ENCODE measurements at places on chromosomes 7 and 10.

- DNase-seq, result no peak
These were observed 47.5 kb downstream of the INHBA start for GRCh38 chr7:41655426-41655825.

DNA sequence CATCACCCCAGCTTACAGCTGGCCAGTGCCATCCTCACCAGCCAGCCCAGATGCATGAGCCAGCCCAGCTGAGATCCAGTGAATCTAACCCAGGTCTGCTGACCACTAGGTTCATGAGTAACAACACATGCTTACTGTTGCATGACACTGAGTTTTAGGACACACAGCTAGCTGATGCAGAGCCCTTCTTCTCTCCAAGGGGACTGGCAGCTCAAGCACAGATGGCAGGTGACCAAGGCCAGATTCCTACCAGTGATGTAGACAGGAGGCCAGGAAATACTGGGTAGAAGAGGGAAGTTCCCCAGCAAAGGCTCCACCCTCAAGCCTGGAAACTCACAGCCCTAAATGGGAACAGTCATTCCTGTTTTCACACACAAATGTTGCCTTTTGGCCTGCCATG lies 236.6 kb downstream of the GRID1 start:
- DNase-seq, result no peak

DNA sequence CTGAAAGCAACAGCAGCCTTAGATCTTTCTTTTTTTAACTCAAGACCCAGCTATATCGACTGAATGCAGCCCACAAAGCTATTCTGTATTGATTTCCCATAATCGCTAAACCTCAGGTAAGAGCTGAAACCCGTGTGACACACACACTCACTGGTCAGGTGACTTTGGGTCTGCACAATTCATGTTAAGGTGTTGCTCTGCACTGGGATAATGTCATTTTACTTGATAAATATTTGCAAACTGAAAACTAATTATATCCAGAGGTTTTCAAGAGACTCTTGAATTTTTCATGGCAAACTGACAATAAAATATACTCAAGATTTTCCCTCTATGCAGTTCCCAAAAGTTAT lies 33.1 kb downstream of the SCRN1 start:
- no peak for DNase-seq

GRCh38 chr7:41709621-41710020 lies 6.7 kb upstream of the INHBA start:
- DNase-seq, result no peak

DNA sequence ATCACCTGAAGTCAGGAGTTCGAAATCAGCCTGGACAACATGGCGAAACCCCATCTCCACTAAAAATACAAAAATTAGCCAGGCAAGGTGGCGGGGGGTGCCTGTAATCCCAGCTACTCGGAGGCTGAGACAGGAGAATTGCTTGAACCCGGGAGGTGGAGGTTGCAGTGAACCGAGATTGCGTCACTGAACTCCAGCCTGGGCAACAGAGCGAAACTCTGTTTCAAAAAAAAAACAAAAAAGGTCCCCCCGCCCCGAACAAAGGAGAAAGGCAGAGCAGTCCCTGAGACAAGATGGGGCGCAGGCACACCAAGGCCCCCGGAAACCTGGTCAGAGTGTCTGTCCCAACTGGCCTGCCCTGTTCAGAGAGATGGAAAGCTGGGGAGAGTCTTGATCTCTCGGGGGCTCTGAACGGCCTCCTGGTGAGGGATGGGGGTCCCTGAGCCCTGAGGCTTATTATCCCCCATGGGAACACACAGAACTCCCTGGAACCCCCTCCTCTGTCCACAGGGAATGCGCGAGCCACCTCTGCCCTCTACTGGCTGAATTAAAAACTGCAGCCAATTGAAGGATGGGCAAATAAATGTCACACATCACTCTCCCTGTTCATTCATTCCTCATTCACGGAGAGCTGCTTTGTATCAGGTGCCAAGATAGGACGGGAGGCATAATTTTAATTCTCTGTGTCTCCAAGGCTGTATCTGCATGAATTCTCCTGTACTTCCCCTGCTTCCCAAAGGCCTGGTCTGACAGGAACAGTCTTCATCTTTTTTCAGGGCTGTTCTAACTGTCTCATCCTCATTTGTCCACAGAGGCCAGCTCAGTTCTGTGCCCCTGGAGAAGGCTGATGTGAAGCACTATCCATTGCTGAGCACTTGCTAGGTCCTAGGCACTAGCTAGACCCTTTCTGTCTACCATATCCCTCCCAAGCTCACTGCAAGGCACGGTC lies 28.9 kb downstream of the MAT1A start:
- DNase-seq, result no peak

- DNase-seq, result no peak
These were observed 296.1 kb downstream of the CDK14 start for GRCh38 chr7:90892213-90892612.

- DNase-seq, result no peak
These were observed 31.7 kb downstream of the GPR22 start for GRCh38 chr7:107501593-107501992.

DNA sequence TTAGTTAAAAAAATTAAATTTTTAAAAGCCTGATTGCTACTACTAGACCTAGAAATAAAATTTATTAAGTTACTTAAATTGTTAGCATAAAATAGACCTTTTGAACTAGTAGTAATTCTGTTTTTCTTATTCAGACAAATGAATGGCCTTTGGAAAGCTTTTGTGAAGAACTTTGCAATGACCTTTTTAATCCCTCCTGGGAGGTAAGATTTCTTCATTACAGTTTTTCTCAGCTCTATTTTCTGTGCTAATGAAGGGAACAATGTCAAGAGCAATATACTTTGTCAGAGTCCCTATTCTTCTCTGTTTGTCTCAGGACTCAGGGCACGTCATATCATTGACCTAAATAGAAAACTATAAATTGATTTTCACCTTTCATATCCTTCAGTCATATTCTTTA lies 33.5 kb downstream of the BTAF1 start:
- no peak for DNase-seq

- DNase-seq, result no peak
These were observed 440.9 kb upstream of the POT1 start for GRCh38 chr7:125370502-125370901.

- DNase-seq, result no peak
These were observed 90.3 kb downstream of the FAM204A start for GRCh38 chr10:118251791-118252190.

DNA sequence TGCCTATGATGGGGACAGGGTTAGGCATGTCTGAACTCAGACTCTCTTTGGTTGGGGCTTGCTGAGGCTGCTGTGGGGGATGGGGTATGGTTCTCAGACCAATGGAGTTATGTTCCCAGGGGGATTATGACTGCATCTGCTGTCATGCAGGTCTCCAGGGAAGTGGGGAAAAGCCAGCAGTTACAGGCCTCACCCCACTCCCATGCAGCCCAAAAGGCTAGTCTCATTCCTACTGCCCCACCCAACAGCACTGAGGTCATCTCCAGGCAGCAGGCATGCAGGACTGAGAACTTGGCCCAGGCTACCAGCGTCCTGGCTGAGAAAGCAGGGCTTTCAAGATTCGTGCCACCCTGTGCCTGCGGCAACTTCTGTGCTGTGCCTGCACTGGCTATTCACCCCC lies 373.3 kb downstream of the HTR7 start:
- DNase-seq, result no peak

GRCh38 chr10:12470719-12471118 lies 121.4 kb downstream of the CAMK1D start:
- no peak for DNase-seq

DNA sequence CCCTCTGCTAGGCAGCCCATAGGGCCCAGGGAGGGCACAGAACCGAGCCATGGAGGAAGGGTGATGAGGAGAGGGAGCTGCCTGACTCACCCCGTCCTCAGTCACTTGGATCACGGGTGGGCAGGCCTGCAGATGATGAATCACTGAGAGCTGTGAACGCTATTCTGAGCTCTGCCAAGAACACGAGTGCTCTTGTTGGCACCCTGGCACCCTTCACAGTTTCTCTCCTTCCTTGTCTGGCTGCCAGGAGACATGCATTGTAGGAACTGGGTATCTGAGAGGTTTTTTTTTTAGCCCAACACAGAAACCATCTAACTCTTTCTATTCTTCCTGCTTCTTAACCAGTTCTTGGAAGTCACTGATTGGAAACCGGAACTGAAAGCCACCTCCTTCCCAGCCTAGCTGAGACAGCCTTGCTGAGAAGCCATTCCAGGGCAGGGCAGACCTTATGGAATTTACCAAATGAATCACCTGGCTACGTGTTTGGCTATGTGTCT lies 82.1 kb downstream of the SLC37A3 start:
- DNase-seq, result peak; percentile 31

DNA sequence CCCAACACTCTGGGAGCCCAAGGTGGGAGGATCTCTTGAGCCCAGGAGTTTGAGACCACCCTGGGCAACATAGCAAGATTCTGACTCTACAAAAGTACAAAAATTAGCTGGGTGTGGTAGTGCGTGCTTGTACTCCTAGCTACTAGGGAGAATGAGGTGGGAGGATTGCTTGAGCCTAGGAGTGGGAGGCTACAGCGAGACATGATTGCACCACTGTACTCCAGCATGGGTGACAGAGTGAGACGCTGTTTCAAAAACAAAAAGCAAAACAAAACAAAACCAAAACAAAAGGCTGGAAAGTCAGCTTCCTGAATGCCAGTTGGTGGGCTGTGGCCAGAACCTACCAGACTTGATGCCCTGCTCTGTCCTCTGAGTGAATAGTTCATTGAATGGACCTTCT lies 242.8 kb downstream of the PHTF2 start:
- DNase-seq, result no peak

DNA sequence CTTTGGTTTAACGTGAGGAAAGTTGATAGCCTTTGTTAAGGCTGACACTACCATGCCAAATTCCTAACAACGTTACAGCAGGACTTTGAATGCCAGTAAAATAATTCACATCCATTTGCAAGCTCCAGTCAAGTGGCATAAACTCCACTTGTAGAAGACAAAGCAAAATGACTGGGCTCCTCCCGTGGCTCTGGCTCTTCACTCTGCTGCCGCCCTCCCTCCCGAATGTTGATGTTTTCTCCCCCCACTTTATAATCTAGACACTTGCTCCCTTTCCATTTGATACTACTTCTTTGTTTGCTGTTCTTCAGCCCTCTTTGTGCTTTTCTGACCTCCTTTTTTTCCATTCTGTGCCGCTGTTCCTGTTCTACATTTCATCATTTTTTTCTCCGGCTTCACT lies 22.8 kb upstream of the ITGB8 start:
- no peak for DNase-seq

- no peak for DNase-seq
These were observed 102.0 kb downstream of the ADAM12 start for GRCh38 chr10:126286256-126286780.

DNA sequence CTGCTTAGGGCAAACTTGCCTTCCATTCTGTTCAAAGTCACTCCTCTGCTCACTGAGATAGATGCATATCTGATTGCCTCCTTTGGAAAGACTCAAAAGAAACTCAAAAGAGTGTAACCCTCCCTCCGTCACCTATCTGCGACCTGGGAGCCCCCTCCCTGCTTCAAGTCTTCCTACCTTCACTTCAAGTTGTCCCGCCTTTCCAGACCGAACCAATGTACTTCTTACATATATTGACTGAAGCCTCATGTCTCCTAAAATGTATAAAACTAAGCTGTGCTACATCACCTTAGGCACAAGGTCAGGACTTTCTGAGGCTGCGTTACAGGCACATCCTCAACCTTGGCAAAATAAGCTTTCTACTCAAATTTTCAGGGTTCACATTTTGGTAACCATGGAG lies 77.4 kb upstream of the C1GALT1 start:
- no peak for DNase-seq

DNA sequence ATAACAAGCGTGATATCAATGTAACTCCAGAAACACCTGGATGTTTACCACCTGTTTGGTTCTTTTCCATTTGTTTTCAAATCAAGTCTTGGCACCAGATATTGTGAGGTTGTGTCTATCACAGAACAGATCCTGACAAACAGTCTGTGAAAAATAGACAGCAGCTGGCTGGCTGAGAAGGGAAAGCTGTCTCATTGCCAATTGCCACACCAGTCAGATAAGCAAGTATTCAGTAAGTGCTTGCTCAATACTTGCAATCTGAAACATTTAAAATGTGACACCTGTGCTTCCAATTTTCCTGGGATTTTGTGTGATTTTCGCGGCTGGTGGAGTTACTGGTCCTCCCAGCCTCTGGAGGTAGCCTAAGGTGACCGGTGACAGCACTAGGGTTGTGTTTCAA lies 147.9 kb upstream of the MYO3A start:
- no peak for DNase-seq

DNA sequence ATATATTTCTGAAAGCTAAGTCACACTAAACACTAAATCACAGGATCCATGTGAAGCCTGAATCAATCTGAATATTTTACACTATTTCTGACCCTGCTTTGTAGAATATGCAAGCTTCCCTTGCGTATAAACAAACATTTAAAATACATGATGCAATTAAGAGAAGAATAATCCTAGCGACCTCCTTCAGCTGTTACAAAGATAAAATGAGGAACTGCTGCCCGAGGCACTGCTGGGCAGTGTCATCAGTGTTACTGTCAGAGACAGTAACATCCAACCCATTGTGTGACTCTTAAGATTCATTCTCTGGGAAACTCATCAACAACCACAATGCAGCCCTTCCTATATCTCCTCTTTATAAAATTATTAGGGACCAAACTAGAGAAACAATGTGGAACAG lies 61.6 kb downstream of the COBL start:
- DNase-seq, result no peak

- no peak for DNase-seq
These were observed 918 bp downstream of the PWWP2B start for GRCh38 chr10:132397671-132398565.

DNA sequence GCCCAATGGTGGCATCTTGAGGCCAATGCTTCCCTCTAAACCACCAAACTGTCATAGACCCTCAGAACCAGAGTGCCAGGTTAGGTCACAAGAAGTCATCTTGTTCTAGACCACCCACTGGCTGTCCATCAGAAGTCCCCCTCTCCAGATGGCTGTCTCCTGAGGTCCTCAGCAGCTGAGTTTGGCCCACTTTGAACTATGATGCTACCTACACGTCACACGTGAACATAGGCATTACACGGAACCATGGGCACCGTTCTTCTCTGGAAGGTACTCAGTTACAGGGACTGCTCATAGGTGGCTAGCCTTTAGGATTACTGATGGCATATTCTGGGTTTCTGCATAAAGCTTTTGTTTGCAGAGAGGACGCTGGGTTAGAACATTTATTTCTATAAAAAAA lies 166.4 kb downstream of the ADAM12 start:
- no peak for DNase-seq

DNA sequence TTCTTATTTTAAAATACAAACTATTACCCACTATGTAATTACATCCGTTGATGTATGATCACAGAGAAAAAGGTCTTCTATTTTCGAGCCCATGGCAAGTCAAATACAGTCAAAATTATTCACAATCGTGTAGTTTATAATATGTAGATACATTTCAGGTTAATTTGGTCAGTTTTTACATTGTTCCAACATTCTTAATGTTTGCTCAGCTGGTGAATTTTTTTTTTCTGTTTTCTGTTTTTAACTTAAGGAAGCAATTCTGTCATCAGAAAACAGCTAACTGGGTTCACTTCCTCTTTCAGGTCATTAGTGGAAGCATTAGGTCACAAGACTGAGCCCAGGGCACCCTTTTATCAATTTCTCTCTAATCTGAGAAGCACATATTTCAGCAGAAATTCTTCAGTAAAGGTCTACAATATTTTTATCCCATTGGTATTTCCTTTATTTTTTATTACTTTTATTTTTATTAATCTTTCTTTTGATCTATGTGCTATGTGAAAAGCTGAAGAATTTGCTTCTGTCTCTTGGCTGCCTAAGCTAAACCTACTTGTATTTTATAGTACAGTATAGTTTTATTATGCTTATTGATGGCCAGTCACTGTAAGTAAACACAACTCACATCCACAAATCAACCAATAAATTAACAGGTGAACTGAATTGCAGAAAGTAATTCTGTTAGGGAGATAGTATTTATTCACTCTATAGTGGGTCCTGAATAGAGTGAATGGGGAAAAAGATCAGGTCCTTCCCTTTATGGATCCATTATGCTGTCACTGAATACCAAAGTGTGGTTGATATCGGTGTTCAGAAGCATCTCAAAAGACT lies 84.6 kb downstream of the ICA1 start:
- no peak for DNase-seq

All from AG09319 (cell line).